Fibroblast of skin of back (primary cell): ENCODE measurements at places on chromosomes 2 and 18.

- DNase-seq, result no peak
Measured at GRCh38 chr2:195279840-195280427, 377.1 kb upstream of the SLC39A10 start.

DNA sequence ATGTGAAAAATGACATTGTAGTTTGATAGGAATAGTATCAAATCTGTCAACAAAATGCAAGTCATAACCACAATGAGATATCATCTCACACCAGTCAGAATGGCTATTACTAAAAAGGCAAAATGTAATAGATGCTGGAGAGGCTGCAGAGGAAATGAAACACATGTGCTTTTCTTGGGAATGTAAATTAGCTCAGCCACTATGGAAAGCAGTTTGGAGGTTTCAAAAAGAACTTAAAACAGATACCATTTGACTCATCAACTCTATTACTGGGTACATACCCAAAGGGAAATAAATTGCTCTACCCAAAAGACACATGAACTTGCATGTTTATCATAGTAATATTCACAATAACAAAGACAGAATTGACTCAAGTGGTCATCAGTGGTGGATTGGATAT is 572.6 kb downstream of the TRIB2 start:
- no peak for DNase-seq

DNA sequence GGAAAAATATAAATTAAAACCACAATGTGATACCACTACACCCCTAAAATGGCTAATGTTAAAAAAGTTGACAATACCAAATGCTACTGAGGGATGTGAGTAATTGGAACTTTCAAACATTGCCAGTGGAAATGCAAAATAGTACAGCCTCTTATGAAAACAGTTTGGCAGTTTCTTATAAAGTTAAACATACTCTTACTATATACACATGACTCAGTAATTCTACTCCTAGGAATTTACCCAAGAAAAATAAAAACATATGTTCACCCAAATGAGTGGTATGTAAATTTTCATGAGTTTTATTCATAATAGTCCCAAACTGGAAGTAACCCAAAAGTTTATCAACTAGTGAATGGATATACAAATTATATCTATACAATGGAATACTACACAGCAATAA is 228.0 kb downstream of the CYP26B1 start:
- DNase-seq, result peak; percentile 84

DNA sequence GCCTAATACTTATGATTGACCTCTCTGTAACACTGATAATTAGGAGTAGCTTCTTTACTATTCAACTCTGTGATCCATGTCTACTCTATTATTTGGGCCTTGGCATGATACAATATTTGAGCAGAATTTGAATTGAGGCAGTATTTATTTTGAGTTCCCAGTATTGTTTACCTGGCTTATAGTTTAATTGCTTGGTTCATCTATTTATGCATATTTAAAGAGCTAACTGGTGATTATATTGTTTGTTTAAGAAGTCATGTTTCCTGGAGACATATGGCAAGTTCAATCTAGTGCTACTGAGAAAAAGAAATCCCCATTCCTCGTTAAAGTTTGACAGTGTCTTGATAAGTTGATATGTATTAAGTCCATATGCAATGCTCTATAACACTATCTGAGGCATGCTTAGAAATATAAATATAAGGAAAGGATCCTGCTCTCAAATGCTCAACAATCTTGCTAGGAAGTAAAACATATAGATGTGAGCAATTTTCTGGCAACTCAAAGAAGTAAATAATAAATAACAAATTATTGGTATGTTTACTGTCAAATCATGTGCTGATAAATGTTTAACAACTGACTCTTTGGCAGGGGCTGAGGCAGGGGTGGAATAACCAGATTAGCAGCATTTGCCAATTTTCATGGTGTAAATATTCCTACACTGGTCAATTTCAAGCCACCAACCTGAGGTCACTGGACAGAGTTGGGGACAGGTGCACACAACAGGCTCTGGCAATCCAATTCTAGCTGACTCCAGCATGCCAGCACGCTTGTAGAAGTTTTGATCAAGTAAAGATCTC is 430.2 kb upstream of the PIK3C3 start:
- DNase-seq, result no peak

GRCh38 chr2:33645861-33646260 is 46.8 kb upstream of the FAM98A start:
- DNase-seq, result peak; percentile 2

- DNase-seq, result no peak
Measured at GRCh38 chr2:7527165-7527722, 610.0 kb downstream of the RNF144A start.

GRCh38 chr2:102030855-102031527 is 39.2 kb downstream of the IL1R2 start:
- DNase-seq, result no peak
